ENCODE measurements at places on chromosomes 1 and 21. TPM values are rescaled to one million over a fixed set of nuclear protein-coding genes. Genes with fewer than 3 reads are reported as not detected.
A peak's percentile ranks its signal among the peaks of the same experiment; 100 is the strongest.

The CYP4A22 gene
- total RNA-seq, result not detected

DNA sequence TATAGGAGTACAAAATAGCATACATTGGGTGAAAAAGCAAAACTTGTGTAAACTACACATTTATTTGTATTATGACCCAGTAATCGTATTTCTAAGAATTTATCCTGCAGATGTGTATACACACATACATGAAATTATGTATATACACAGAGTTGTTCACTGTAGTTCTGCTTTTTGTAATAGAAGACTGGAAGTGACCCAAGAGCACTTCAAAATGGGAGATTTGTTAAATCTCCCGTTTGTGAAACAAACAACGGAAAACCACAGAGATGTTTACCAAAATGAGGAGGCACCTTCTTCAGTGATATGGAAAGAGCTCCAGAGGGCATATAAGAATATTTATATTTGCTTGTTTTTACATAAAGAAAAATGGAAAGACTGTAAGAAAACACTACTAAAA is 18.0 kb upstream of the MNDA start:
- DNase-seq, result no peak

- DNase-seq, result no peak
Measured at GRCh38 chr1:181911715-181912114, 149.8 kb downstream of the ZNF648 start.

DNA sequence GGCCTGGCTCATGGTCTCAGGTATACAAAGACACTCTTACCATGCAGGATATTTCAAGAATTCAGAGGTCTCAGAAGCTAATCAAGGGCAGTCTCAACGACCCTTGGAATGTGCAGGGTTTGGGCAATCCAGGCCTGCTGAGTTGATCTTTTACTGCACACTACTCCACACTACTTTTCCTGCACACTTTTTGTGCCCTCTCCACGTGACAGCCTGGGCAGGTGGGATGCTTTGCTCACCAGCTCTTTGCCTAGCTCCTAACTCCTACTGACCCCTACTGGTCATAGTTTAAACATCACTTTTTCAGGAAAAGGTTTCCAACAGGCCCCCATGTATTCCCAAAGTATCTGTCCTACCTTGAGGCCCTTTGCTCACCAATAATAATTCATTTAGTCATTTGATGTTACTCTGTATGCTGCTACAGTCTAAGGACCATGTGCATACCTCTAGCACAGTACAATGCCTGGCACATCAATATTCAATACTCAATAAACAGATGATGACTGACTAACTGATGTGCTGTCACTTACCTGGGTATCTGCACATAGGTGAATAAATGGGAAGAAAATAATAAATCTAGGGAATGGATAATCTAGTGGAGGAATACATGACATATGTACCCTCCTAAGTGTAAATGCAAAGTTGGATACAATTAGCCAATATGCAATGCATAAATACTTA is 9.6 kb downstream of the DUSP23 start:
- no peak for DNase-seq

- DNase-seq, result peak; percentile 72
Measured at GRCh38 chr1:201539561-201540431, 869 bp downstream of the NAV1 start.
